Nasal cavity respiratory epithelium epithelial cell of viscerocranial mucosa (primary cell): ENCODE measurements at places on chromosomes 7 and 10. TPM values are rescaled to one million over a fixed set of nuclear protein-coding genes. Genes with fewer than 3 reads are reported as not detected.

FOXI2 gene
- total RNA-seq: not detected in 2 replicates

MACROH2A2 gene
- total RNA-seq: 10.6 and 16.9 TPM in 2 replicates

CCL26 gene
- total RNA-seq: 0.14 and 0.34 TPM in 2 replicates

TAS2R41 gene
- 0.07 TPM in 1 of 2 replicates, not detected in the other for total RNA-seq

ICA1 gene
- 10.6 and 14.0 TPM in 2 replicates for total RNA-seq

FOXP2 gene
- 1.1 and 3.1 TPM in 2 replicates for total RNA-seq

GNGT1 gene
- total RNA-seq: not detected in 2 replicates

MSMB gene
- total RNA-seq: 0.34 and 21.0 TPM in 2 replicates

OR6V1 gene
- not detected in 2 replicates for total RNA-seq
